Esophagus muscularis mucosa (tissue), 4 donors: ENCODE measurements at places on chromosomes 4 and X. TPM values are rescaled to one million over a fixed set of nuclear protein-coding genes. Genes with fewer than 3 reads are reported as not detected.

The TSPYL2 gene
- total RNA-seq, result 90.9 TPM

The CENPE gene
- 0.92 TPM for total RNA-seq

The NIPAL1 gene
- 0.42 TPM for total RNA-seq

The PHOX2B gene
- 0.19 TPM for total RNA-seq

The ARHGAP24 gene
- total RNA-seq, result 17.6 TPM

The NEIL3 gene
- total RNA-seq, result 0.11 TPM

The NHSL2 gene
- total RNA-seq, result 14.6 TPM

The CYBB gene
- 11.4 TPM for total RNA-seq

The GBA3 gene
- not detected for total RNA-seq

GRCh38 chr4:27728892-27729291 lies 868.3 kb downstream of the STIM2 start:
- H3K27ac ChIP-seq, result no peak overlapping the region
- H3K4me1 ChIP-seq, result no peaks in the 10 kb centered on the region
- H3K4me3 ChIP-seq, result no peak overlapping the region
- no peaks in the 10 kb centered on the region for H3K27me3 ChIP-seq

- H3K27ac ChIP-seq, result no peak overlapping the region
- H3K4me1 ChIP-seq, result no peaks in the 10 kb centered on the region
- no peaks in the 10 kb centered on the region for H3K27me3 ChIP-seq
- H3K36me3 ChIP-seq, result no peaks in the 10 kb centered on the region
- no peak for DNase-seq
Measured at GRCh38 chrX:84611843-84612636, 109.8 kb upstream of the HDX start.

DNA sequence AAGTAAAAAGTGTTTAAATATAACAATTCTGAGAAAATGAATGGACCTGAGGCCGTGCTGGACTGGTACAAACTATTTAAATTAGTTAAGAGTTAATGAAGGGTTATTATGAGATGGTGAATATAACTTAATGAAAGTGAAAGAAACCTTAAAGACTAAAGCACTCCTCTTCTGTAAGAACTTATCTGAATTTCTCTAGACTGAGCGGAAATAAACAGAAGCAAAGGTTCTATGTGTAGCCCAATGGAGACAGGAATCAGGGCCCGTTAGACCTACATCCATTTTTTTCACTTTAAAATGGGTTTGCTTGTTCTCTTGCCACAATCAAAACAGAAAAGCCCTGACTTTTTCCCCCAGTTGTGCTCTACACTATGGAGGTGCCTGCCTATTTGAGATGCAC lies 14.9 kb downstream of the AMMECR1 start:
- H3K27me3 ChIP-seq, result no peaks in the 10 kb centered on the region
- no peak for DNase-seq
- H3K4me1 ChIP-seq, result no peaks in the 10 kb centered on the region
- no peak overlapping the region for H3K27ac ChIP-seq
- H3K36me3 ChIP-seq, result no peaks in the 10 kb centered on the region

GRCh38 chr4:111064342-111064993 lies 441.6 kb upstream of the PITX2 start:
- DNase-seq, result no peak
- H3K36me3 ChIP-seq, result no peaks in the 10 kb centered on the region
- H3K4me3 ChIP-seq, result no peak overlapping the region
- no peak overlapping the region for H3K27ac ChIP-seq

DNA sequence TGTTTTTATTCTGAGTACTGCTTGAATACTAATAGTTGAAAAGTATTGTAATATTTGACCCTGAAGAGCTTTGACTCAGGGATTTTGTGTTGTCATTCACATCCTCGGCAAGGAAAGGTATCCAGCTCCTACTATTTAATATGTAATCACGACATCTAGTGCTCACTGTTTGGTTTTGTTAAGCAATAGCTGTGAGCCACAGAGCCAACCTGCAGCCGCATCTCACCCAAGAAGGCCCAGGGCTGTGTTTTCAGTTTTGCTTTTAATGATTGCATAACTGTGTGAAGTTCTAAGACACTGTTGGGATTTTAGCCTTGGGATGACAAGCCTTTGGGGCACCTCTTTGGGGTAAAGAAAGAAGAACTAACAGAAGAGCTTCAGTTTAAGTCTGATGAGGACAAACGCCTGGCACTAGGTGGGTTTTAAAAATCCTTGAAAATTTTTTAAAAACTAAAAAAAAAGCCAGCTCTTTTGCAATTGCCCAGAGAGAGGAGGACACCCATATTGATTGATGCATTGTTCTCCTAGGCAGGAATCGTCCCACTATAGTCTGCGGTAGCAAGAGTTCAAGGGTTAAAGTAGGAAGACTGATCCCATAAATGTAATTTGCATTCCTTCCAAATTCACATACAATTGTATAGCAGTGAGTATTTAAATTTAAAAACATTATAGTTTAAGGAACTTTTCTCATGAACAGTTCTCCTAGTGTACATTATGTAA lies 157.8 kb downstream of the RELL1 start:
- H3K36me3 ChIP-seq, result no peaks in the 10 kb centered on the region
- no peaks in the 10 kb centered on the region for H3K27me3 ChIP-seq
- no peak overlapping the region for H3K27ac ChIP-seq
- DNase-seq, result no peak
- no peaks in the 10 kb centered on the region for H3K4me1 ChIP-seq
- no peak overlapping the region for H3K4me3 ChIP-seq

DNA sequence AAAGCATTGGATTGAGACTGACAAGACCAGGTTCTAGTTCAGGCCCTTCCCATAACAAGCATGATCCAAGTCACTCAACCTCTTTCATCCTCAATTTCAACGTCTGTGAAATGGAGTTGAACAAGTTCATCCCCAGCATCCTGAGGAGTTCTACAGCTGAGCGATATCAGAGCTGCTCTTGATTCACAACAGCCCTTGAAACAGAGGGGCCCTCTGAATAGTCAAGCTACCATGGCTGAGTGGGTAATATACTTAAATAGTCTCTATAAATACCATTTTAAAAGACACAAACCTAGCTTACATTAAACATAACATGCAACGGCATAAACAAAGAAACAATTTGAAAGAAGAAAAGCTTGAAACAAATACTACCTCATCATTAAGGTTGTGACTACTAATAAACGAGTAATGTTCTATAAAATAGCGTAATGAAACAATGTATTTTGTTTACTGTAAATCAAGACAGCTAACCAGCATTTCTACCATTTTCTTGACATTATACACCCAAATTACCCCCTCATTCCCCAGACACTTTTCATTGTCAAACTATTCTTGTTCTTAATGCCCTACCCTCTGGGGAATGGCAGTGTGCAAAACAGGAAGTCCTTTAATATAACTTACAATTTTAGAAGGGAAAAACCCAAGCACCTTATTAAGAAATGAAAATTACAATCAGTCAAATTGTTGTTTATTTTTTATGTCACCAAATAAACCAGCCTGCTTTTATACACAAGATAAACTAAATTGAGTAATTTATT lies 202.3 kb downstream of the PARM1 start:
- no peak overlapping the region for H3K27ac ChIP-seq
- H3K4me1 ChIP-seq, result no peaks in the 10 kb centered on the region
- no peak overlapping the region for H3K4me3 ChIP-seq
- DNase-seq, result no peak
